ENCODE measurements at places on chromosomes 6 and 20.

DNA sequence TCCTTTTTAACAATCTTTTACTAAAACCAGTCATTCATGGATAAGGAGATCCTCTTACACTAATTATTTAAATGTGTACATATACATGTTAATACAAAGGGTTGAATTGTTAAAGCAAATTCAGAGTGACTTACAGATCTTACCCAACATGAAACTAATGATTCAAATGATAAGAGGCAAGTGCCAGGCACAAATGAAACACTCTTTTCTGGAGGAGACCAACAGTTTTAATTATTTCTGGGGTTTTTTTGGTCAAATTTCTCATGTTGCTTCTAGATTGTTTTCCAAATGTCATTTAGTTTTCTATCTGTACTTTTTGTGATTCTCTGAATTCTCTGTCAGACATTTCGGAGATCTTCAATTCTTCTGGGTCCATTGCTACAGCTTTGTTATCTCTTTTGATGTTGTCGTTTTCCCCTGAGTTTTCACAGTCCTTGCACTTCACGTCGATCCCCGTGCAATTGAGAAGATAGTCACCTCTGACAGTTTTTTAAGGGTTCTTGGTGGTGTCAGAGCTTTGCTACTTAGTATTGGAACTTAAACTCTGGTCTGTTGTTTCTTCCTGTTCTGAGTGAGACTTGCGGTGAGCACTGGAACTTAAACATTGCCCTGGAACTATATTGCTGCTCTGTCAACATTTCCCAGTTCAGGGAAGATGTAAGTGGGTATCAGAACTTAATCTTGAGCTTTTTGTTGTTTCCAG lies 23.2 kb downstream of the MAS1 start:
- peaks cover 57% of the 10 kb centered on the region for H3K27me3 ChIP-seq
- no peaks in the 10 kb centered on the region for H3K4me1 ChIP-seq
- no peak overlapping the region for H3K4me3 ChIP-seq
- no peak for DNase-seq
- no peaks in the 10 kb centered on the region for H3K36me3 ChIP-seq
- H3K27ac ChIP-seq: no peak overlapping the region

DNA sequence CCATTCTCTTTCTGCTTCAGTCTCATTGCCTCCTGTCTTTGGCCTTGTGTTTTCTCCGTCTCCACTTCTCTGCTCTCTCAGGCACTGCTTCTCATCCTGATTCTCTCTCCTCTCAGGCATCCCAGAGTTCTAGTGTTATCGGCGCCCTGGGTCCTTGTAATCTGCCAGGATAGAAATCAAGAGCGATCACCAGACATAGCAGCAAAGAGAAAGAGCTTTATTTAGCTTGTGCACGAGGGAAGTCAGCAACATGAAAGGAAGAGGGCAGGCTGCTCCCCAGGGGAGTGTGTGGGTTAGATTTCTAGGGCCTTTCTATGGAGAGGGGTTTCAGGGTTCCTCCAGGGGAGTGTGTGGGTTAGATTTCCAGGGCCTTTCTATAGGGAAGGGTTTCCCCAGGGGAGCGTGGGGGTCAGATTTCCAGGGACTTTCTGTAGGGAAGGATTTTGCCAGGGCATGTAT lies 32.5 kb downstream of the SUN5 start:
- no peaks in the 10 kb centered on the region for H3K27me3 ChIP-seq
- DNase-seq: no peak
- H3K36me3 ChIP-seq: peaks cover 1% of the 10 kb centered on the region
- no peak overlapping the region for H3K4me3 ChIP-seq
- H3K27ac ChIP-seq: no peak overlapping the region
- peaks cover 25% of the 10 kb centered on the region for H3K4me1 ChIP-seq

GRCh38 chr6:147058786-147059385 lies 145.3 kb upstream of the STXBP5 start:
- no peak overlapping the region for H3K4me3 ChIP-seq
- H3K4me1 ChIP-seq: no peaks in the 10 kb centered on the region
- H3K27me3 ChIP-seq: no peaks in the 10 kb centered on the region
- DNase-seq: no peak
- H3K36me3 ChIP-seq: no peaks in the 10 kb centered on the region
- no peak overlapping the region for H3K27ac ChIP-seq

- no peak overlapping the region for H3K27ac ChIP-seq
- peaks cover 27% of the 10 kb centered on the region for H3K36me3 ChIP-seq
- H3K4me1 ChIP-seq: peaks cover 38% of the 10 kb centered on the region
- H3K27me3 ChIP-seq: no peaks in the 10 kb centered on the region
- DNase-seq: no peak
Observed at GRCh38 chr20:48008850-48009515, 223.7 kb upstream of the SULF2 start.

DNA sequence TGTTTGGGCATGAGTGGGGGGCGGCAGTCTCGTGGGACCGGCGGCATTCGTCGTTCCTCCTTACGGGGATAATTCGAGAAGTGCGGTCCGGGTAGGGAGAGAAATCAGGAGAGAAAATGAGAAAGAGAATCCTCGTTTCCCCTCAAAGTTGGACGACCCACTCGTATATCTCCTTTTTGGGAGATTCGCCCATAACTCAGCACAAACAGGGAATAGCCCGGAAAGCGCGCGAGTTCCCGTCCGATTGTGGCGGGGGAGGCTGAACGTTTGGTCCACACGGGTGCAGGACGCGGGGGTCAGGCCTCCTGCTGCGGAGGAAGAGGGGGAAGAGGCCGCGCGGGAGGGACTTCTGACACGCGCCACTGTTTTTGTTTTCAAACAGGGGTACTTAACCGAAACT lies 42.4 kb downstream of the POPDC3 start:
- peaks cover 71% of the 10 kb centered on the region for H3K27me3 ChIP-seq
- no peaks in the 10 kb centered on the region for H3K36me3 ChIP-seq
- no peak overlapping the region for H3K27ac ChIP-seq
- peak overlapping the region; percentile 83 for H3K4me3 ChIP-seq
- no peak for DNase-seq

DNA sequence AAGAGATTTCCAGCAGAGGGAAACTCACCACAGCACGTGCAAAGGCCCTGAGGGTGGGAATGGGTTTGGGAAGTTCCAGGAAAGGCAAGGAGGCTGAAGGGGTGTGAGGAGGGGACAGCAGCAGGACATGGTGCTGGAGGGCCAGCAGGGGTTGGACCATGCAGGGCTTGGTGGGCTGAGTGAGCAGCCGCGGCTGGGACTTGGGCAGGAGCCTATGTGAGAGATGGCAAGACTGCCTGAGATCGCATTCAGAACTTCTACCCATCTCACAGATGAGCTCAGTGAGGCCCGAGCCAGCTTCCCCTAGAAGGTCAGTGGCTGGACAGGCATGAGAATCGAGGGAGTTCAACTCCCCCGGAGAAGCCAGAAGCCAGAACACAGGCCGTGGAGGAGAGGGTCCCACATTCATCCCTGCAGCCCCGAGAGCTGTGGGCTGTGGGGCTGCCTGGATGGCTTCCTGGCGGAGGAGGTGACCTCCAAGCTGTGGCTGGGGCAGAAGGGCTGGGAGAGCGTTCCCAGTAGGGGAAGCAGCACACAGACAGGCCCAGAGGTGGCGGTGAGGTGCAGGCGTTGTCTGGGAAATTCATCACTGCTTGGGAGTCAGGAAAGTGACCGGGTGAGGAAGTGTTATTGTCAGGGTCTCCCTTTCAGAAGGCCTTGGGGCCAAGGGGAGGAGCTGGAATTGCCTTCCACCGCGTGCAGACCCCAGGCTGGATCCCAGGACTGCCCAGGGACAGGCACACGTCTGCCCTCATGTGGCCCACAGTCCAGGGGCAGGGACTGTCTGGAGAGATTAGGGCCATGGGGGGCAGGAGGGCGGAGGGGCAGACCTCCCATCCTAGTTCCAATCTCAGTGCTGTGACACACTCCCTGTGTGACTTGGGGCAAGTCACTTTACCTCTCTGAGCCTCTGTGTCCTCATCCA lies 103.8 kb downstream of the CEBPB start:
- DNase-seq: no peak
- no peak overlapping the region for H3K27ac ChIP-seq
- H3K36me3 ChIP-seq: no peaks in the 10 kb centered on the region
- H3K4me1 ChIP-seq: peaks cover 15% of the 10 kb centered on the region

GRCh38 chr20:21559305-21559704 lies 45.4 kb upstream of the NKX2-2 start:
- H3K4me3 ChIP-seq: no peak overlapping the region
- H3K4me1 ChIP-seq: no peaks in the 10 kb centered on the region
- no peak overlapping the region for H3K27ac ChIP-seq
- no peak for DNase-seq
- H3K27me3 ChIP-seq: peaks cover 68% of the 10 kb centered on the region

GRCh38 chr20:3749087-3749688 lies 16.7 kb downstream of the HSPA12B start:
- H3K36me3 ChIP-seq: no peaks in the 10 kb centered on the region
- no peak overlapping the region for H3K4me3 ChIP-seq
- no peak for DNase-seq
- no peak overlapping the region for H3K27ac ChIP-seq
- peaks cover 4% of the 10 kb centered on the region for H3K27me3 ChIP-seq

GRCh38 chr20:23242104-23242503 lies 108.5 kb upstream of the NXT1 start:
- H3K27me3 ChIP-seq: peaks cover 44% of the 10 kb centered on the region
- DNase-seq: no peak
- no peak overlapping the region for H3K27ac ChIP-seq
- no peaks in the 10 kb centered on the region for H3K36me3 ChIP-seq
- peaks cover 18% of the 10 kb centered on the region for H3K4me1 ChIP-seq
- no peak overlapping the region for H3K4me3 ChIP-seq

DNA sequence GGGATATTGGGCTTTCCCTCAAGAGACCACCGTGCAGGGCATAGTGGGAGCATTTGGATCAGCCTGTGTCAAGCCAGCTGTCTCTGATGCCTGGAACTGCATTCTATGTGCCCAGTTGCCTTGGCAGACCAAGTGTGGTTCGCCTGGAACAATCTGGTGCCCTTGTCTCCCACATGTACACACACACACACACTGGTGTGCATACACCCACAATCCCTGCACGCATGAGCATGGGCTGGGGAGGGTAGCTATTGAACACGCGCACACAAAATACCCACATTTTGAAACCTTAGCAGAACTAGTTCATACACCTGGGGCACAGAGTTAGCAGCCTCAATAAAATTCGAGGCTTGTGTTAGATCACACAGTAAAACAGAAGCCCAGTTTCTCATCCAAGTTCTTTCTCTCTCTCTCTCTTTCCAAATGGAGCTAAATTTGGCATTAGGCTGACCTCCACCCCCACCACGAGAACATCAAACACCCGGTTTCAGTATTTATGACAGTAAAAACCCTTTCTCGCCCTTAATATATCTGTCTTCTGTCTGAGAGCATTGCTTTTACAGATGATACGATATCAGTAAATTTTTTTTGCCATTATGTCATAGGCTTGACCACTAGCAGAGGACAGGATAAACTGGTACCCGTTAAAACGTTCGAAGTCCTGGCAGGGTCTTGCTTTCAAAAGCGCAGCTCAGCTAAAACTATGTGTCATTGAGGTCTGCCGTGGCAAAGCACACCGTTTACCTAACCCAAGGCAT lies 18.2 kb upstream of the NFATC2 start:
- H3K27me3 ChIP-seq: peaks cover 65% of the 10 kb centered on the region
- no peak overlapping the region for H3K27ac ChIP-seq
- H3K36me3 ChIP-seq: no peaks in the 10 kb centered on the region
- H3K4me1 ChIP-seq: peaks cover 22% of the 10 kb centered on the region
- peak overlapping the region; percentile 62 for H3K4me3 ChIP-seq

DNA sequence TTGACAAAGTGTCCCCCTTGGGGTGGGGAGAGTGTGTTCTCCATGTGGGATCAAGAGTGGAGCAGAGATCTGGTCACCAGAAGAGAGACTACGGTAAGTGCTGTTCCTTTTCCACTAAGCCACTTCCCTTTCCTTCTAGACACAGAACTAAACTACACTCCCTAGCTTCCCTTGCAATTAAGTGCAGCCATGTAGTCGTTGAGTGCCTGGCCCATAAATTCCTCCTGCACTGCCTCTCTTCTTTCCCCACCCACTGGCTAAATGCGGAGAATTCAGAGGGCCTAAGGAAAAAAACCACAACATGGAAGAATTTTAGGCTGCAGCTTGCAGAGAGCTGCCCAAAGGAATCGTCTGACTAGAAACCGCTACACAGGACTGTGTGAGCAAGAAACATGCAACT lies 1.5 kb downstream of the WDR27 start:
- peak overlapping the region; percentile 92 for H3K4me3 ChIP-seq
- DNase-seq: no peak
- no peaks in the 10 kb centered on the region for H3K36me3 ChIP-seq

DNA sequence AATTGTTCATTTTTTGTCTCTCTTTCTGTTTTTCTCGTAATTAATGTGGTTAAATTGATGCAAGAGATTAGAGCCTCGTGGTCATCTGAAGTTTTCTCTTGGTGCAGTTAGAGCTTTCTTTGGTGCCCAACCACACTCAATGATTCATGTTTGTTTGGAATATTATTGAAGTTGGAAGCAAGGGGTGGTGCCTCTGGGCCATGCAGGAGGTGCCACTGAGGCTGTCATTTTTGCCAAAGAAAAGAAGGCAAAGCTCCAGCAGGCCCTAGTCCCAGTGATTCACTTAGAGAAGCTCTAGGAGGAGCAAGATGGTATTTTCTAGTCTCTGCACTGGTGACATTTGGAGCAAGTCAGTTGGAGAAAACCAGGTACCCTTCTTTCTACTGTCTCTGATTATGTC lies 144.5 kb upstream of the RALGAPA2 start:
- no peak overlapping the region for H3K27ac ChIP-seq
- DNase-seq: no peak
- H3K36me3 ChIP-seq: no peaks in the 10 kb centered on the region
- H3K27me3 ChIP-seq: peaks cover 37% of the 10 kb centered on the region
- H3K4me1 ChIP-seq: no peaks in the 10 kb centered on the region

- no peak overlapping the region for H3K27ac ChIP-seq
- H3K4me1 ChIP-seq: no peaks in the 10 kb centered on the region
- peaks cover 18% of the 10 kb centered on the region for H3K27me3 ChIP-seq
Observed at GRCh38 chr20:47792021-47792618, 6.8 kb upstream of the SULF2 start.

- no peak overlapping the region for H3K4me3 ChIP-seq
- H3K27me3 ChIP-seq: peaks cover 52% of the 10 kb centered on the region
- H3K4me1 ChIP-seq: peaks cover 32% of the 10 kb centered on the region
- H3K36me3 ChIP-seq: no peaks in the 10 kb centered on the region
- DNase-seq: no peak
Observed at GRCh38 chr20:31608251-31608945, 3.3 kb downstream of the ID1 start.

DNA sequence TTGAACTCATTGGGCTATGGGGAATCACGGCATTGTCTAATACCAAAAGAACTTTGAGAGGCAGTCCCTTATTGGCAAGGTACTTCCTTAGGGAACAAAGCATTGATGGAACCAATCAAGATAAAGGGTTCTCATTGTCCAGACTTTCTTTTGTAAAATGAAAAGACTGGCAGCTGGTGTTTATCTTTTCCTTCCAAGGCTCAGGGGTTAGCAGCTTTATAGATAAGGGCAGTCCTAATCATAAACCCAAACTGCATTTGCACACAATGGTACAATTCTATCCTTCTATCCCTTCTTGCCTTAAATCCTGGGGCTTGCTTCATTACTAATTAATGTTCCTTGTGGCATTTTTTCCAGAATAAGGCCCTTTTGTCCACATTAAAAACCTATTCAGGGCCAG lies 28.6 kb downstream of the CDK19 start:
- no peak overlapping the region for H3K4me3 ChIP-seq
- H3K27me3 ChIP-seq: no peaks in the 10 kb centered on the region
- H3K36me3 ChIP-seq: peaks cover 7% of the 10 kb centered on the region
- peaks cover 33% of the 10 kb centered on the region for H3K4me1 ChIP-seq
- no peak for DNase-seq
